NCI-H1930 (cell line): ENCODE measurements at places on chromosomes 5 and 9.

DNA sequence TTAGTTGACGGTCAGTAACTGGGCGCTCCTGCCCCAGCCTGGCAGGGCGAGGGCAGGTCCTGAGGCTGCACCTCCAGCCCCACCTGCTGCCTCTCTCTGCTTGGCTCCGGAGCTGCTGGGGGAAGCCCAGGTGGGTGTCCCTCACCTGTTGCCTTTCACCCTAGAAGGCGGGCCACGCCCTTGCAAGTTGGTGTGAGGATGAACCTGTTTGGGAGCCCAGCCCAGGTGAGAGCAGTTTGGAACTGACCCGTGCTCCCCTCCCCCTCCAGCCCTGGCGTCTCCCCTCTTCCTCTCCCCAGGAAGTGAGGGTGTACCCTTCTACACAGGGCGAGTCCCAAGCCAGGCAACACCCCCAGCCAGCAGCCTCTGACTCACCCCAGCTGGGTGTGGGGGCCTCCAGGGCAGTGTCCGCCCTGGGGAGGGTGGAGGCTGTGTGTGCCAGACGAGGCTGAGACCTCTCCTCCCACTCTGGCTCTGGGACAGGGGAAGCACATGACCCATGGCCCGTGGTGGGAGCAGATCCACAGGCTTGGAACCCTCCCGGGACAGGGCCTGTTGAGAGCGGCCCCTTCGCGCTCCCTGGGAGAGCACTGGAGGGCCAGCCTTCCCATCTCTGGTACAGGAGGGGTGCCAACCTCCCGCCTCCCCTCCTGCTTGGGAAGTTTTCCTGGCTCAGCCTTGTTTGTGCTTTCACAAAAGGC is 10.4 kb downstream of the LRRC8A start:
- DNase-seq, result no peak

GRCh38 chr9:132645711-132646110 is 24.1 kb downstream of the DDX31 start:
- no peak for DNase-seq

DNA sequence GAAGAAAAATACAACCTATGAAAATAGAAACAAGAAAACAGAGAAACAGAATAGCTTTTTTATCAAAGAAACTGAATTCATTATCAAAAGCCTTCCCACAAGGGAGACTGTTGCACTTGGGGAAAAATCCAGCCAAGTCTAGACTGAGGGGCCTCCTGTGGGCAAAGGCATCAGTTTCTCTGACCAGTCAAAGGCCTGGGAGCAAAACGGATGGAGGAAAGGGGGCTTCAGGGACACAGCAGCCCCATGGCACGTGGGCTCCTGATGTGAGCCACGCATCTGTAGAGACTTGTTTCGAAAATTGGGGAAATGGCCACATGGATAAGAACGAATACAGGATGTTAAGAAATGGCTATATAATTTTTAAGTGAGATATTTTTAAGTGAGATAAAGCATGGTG is 21.1 kb downstream of the ZDHHC11B start:
- DNase-seq, result no peak

DNA sequence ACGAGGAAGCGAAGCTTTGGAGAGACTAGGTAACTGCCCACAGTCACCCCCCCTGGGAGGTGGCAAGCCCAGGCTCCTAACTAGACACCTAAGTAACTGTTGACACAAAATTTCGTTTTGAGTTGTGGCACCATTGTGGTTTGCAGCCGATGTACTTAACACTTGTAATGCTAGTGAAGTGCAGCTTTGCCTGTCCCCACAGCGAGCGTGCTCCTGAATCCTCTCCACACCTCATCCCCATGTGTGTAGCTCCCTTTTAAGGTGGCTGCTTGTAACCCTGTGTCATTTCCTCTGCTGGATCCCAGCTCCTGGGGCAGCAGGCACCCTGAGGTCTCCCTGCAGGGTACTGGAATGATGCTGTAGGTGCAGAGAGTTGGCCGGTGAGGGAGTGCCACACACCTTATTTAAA is 114.9 kb downstream of the TRIO start:
- DNase-seq, result no peak

GRCh38 chr5:75736273-75736672 is 19.0 kb upstream of the POC5 start:
- DNase-seq, result no peak

GRCh38 chr5:158430798-158431167 is 571.8 kb upstream of the CLINT1 start:
- no peak for DNase-seq

DNA sequence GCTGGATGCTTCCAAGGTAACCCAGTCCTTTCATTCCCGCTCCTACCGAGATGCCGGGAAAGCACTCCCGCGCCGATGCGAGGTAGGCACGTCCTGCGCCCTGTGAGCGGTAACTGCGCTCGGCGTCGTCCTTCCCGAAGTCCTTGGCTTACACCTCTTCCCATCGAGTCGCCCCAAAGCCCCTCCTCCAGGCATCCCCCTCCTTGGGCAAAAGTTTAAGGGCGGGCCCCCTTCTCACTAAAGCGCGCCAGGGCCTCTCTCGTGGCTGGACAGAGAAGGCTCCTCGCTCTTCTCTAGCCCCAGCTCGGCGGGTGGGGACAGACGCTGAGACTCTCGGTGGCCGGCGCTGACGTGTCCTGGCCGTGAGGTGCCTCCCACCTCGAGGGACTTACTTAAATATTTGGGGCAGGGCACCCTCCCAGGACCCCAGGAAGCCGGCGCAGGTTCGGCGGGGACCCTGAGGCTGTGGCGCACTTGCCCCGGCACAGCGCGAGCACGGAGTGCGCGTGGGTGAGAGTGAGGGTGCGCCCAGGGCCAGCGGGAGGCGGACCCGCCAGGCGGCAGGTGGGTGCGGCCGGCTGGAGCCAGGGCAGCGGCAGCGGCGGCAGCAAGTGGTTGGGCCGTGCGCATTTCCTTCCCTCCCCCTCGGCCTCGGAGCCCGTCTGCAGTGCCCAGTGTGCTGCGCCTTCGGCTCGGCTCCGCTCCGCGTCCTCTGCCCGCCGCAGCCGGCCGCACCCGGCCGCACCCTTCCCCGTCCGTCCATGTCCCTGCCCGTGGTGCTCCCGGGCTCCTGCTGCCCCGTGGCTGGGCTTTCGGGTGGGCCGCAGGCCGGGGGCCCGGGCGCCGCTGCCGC is at the start of gene ENTREP1:
Gene ENTREP1 (plus strand): TSS at position 667 of the 853 bp plus-strand sequence. CDS start 95 bp downstream, at position 762.
- peak; percentile 20 for DNase-seq

DNA sequence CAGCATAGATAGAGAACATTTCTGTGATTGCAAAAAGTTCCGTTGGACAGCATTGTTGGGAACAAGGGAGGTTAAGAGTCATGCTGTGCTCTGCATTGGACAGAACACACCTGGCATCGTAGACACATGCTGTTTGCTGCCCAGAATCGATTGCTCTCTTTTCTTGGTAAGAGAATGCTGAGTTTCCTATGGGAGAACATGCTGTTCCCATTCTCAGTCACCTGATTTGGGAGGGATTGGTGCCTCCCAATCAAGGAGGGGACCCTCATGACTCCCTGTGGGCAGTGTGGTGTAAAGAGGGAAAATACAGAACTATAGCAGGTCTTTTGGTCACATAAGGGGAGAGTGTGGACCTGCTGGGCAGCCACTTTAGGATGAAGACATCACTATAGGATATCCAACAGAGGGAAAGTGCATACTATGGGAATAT is 555.4 kb upstream of the CLINT1 start:
- no peak for DNase-seq

GRCh38 chr5:93281980-93282772 is 298.8 kb downstream of the NR2F1-AS1 start:
- no peak for DNase-seq

GRCh38 chr5:56319526-56320181 is 86.5 kb upstream of the ANKRD55 start:
- no peak for DNase-seq

- DNase-seq, result no peak
Observed at GRCh38 chr5:155147222-155147621, 133.7 kb downstream of the KIF4B start.

GRCh38 chr9:11558043-11558442 is 945.2 kb upstream of the PTPRD start:
- no peak for DNase-seq

DNA sequence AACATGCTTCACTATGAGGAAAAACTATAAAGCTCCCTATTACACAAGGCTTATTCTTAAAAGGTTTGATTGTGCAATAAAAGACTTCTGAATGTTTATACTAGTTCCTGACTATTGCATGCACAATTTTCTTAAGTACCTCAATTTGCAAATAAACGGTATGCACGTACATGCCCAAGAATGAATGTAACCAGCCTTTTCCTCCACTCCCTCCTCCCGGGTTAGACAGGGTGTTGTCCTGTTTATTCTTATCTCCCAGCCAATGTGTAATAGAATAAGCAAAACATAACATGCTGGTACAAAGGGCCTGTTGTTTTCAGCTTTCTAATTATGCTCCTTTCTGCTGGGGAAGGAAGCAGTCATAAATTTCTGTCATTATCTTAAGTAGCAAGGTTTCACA is 79.1 kb downstream of the AOPEP start:
- DNase-seq, result no peak

DNA sequence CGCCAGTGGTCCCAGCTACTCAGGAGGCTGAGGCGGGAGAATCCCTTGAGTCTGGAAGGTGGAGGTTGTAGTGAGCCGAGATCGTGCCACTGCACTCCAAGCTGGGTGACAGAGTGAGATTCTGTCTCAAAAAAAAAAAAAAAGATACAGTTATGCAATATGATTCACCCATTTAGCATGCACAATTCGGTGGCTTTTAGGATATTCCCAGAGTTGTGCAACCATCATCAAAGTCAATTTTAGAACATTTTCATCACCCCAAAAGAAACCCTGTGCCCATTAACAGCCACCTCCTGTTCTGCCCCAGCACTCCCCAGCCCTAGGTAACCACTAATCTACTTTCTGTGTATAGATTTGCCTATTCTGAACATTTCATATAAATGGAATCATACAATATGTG is 4.3 kb upstream of the DHFR start:
- DNase-seq, result no peak

DNA sequence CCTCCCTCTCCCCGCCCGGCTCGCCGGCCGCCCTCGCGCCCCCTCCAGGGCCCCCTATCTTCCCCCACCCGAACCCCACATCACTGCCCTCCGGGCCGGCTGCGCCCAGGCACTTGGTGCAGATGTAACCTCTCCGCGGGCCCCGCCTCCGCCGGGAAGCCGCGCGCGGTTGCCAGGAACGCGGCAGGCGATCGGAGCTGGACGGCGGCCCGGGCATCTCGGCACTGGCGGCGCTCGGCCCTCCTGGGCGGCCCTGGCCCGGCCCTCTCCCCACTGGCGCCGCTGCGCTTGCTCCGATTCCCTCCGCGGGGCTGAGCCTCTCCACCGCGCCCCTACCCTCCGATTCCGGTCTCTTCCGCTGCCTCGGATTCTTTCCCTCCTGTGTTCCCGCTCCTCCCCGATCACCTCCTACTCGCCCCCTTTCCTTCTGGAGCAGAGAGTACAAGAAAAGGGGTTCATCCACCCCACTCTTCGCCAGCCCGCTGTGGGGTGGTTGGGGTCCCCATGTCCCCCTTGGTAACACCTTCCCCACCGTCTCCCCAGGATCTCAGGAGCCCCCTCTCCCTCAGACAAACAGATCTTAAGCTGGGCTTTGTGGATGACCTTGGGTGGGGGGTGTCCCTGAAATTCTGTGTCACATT is 70.6 kb downstream of the C9orf50 start:
- DNase-seq, result no peak

DNA sequence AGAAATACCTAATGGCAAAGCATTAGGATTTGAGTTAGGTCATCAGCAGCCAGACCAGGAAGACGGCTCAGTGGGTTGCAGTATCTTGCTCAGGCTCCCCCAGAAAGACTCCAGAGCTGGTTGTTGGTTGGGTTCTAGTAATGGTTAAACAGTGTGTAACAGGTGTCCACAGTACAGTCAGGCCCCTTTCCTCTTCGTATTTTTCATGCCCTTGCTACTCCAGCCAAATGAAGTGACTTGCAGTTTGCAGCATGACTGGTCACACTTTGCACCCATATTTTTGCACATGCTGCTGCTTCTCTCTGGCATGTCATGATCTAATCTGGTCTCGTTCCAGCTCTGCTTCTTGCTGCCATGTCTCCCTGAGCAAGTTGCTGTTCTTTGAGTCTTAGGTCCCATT is 60.6 kb upstream of the TRPC7 start:
- no peak for DNase-seq

GRCh38 chr9:5425006-5425628 is 12.6 kb downstream of the PLGRKT start:
- DNase-seq, result no peak

DNA sequence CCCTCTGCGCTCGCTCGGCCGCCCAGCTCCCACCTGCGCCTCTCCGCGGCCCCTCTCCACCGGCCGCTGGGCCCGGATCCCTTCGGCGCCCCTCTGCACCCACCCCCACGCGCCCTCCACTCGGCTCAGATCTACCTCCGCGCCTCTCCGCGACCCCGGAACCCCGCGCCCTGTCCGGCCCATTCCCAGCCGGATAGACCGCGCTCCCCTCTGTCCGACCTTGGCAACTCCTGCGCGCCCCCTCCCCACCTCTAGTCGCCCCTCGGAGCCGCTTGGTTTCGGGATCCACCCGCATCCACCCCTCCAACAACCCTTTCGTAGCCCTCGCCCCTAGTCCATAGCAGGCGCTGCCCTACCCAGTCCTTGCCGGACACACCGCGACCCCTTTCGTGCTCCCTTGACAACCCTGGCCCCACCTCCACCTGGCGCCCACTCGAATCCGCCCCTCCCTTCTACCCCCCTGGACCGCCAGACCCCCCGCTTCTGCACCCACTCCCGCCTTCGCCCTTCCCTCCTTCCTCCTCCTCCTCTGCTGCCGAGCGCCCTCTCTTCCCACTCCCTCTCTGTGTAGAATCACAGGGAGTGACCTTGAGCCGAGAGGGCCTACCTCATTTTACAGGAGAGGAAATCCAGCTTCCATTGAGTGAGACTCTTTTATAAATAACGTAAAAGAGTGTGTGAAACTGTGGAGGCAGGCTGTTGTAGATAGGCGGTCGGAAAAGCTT is 525 bp upstream of the AK3 start:
- DNase-seq, result no peak

DNA sequence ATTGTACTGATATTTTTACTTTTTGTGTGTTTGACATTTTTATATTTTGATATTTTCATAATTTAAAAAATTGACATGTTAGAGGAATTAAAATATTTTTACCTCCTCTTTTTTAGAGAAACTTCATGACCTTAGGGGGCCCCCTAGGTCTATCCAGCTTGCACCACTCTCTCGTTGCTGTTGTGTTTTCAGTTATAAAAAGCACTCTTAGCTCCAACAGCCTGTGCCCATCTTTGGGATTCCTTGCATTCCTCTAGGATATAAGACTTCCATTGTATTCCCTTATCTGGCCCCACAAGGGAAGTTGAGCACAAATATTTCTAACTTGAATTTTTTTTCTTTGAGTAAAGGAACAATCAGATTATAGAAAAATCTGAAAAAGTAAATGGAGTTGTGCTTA is 245.3 kb downstream of the SH3GL2 start:
- no peak for DNase-seq

- DNase-seq, result no peak
Observed at GRCh38 chr9:34256987-34257585, 72.0 kb downstream of the KIF24 start.

GRCh38 chr9:78443946-78444345 is 147.0 kb downstream of the PSAT1 start:
- DNase-seq, result no peak

GRCh38 chr5:134541736-134542376 is 16.4 kb downstream of the JADE2 start:
- DNase-seq, result no peak
